ENCODE measurements at places on chromosomes 5 and 9.

DNA sequence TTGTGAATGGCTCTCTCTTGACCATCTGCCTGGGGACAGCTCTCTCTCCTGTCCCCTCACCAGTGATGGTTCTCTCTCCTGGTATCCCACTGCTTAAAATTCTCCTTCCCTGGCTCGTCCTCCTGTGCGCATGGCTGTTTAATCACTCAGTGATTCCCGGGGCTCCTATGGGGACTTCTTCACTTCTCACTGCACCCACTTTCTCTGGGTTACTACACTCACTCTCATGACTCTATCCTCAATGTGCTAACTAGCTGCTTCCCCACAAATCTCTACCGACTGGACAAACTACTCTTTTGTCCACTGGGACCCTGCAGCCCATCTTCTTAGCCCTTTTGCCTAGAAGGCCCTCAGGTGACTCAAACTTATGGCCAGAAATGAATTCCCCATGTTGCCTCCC lies 89.1 kb upstream of the TBC1D2 start:
- DNase-seq, result no peak
- no peak overlapping the region for H3K27ac ChIP-seq
- H3K4me3 ChIP-seq, result no peak overlapping the region

DNA sequence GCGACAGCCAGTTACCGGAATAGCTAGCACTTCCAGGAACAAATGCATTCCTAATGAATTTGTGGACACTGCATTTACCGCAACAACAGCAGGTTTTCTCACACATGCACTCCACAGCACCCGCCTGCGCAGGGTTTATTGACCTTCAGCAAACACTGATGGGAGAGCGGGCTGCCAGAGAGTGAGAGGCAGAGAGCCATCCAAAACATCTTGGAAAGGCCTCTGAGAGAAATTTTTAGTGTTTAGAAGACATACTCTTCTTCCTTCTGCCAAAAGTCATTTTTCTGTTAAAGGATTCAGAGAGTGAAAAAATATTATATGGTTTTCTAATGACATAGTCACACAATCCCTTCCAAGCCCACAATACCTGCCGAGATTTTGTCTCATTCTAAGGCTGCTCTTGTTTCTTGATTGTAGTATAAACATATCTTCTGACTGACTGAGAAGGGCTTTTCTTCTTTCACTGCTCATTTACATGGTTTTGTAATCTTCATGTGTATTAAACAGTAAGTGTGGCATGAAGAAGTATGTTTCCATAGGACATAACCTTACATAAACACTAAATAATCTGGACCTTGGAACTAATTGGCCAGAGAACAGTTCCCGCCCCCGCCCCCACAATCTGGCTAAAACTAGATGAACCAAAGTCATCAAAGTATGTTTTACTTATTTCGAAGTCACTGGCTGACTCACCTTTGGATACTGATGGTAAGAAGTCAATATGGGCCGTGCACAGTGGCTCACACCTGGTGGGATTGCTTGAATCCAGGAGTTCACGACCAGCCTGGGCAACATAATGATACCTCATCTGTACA lies 432.5 kb upstream of the MEF2C start:
- no peak overlapping the region for H3K4me3 ChIP-seq
- H3K27ac ChIP-seq, result no peak overlapping the region
- no peaks in the 10 kb centered on the region for H3K36me3 ChIP-seq
- H3K4me1 ChIP-seq, result no peaks in the 10 kb centered on the region
- DNase-seq, result no peak
- H3K27me3 ChIP-seq, result no peaks in the 10 kb centered on the region

GRCh38 chr5:5755888-5756287 lies 333.4 kb downstream of the ICE1 start:
- H3K4me1 ChIP-seq, result no peaks in the 10 kb centered on the region
- no peak overlapping the region for H3K27ac ChIP-seq
- no peak overlapping the region for H3K4me3 ChIP-seq
- DNase-seq, result no peak
- no peaks in the 10 kb centered on the region for H3K27me3 ChIP-seq

DNA sequence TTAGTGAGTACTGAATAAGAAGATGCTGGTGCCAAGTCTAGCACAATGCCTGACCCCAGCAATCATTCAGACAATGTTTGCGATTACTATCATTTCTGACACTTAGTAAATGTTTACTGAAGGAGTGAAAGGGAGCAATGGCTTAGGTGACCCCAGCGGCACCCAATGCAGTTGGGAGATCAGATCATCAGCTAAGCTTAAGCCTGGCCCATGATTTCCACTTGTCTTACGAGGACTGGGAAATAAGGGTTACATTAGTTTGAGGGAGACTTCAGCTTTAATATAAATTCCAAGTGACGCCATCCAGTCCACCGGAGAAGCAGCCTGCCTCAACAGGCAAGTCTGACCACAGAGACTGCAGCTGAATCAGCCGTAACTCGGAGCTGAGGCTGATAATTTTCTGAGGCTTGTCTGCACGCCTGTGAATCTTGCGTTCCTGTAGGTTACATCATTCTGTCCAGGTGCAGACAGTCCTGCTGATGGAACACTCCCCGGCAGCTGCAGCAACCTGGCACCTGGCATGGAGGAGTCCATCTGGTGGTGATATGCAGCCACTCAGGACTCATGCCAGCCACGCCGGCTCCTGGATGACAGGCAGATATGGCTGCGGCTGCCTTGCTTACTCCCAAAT lies 34.9 kb upstream of the FGF1 start:
- peaks cover 3% of the 10 kb centered on the region for H3K4me1 ChIP-seq
- H3K27ac ChIP-seq, result no peak overlapping the region
- no peak for DNase-seq
- no peak overlapping the region for H3K4me3 ChIP-seq
- no peaks in the 10 kb centered on the region for H3K36me3 ChIP-seq

DNA sequence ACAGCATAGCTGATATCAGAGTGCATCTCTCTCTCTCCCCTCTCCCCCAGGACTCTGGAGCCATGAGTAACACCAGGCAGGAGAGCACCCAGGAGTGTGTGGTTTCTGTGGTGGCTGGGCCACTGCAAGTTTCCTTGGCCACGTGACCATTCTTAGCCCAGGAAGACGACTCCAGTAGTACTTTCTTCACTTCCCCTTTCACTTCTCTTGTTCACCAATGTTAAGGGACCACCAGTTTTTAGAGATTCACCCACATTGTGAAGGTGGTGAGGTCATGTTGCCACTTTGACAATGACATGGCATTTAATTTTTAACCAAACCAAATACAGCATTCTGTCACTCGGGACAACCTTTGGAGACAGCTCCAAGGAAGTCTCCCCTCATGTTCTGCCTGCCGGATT lies 17.9 kb upstream of the DAPK1 start:
- no peak overlapping the region for H3K4me3 ChIP-seq
- H3K4me1 ChIP-seq, result no peaks in the 10 kb centered on the region
- DNase-seq, result peak; percentile 23
- no peaks in the 10 kb centered on the region for H3K36me3 ChIP-seq
- no peak overlapping the region for H3K27ac ChIP-seq

- H3K36me3 ChIP-seq, result no peaks in the 10 kb centered on the region
- no peak for DNase-seq
- no peak overlapping the region for H3K27ac ChIP-seq
- no peaks in the 10 kb centered on the region for H3K4me1 ChIP-seq
These were observed 232.2 kb downstream of the GABRG2 start for GRCh38 chr5:162299793-162300192.

DNA sequence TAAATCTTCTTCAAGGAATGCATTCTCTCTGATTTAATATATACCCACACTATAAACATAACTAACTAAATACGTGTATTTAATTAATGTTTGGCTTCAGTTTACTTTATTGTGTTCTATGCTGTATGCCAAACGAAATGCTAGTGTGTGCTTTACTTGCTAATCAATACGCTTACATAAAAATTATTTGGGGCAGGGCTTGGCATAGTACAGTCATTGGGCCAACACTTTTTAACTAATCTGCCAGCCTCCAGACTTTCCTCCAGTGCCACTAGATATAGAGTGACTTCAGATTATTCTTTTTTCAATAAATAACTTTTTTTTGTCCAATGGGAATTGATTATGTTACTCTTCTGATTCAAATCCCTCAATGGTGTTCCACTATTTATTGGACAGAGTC lies 8.7 kb upstream of the CARNMT1 start:
- DNase-seq, result no peak
- H3K27ac ChIP-seq, result no peak overlapping the region
- no peaks in the 10 kb centered on the region for H3K27me3 ChIP-seq

DNA sequence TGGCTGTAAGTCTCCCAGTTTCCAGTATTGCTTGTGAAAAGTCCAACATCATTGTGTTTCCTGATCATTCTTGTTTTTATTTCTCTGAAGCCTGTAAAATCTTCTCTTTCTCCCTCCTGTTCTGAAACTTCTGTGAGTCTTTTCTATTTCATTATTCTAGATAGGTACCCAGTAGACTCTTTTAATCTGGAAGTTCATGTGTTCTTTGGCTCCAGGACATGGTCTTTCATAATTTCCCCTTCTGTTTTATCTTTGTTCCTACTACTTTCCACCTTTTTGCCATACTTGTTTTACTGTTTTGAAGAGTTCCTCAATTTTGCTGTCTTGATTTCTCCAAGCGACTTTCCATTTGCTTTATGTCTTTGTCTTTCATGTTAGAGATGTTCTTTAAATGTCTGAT lies 168.1 kb downstream of the APBA1 start:
- H3K27ac ChIP-seq, result no peak overlapping the region
- no peak for DNase-seq
- no peaks in the 10 kb centered on the region for H3K27me3 ChIP-seq
- H3K36me3 ChIP-seq, result no peaks in the 10 kb centered on the region
- no peak overlapping the region for H3K4me3 ChIP-seq

DNA sequence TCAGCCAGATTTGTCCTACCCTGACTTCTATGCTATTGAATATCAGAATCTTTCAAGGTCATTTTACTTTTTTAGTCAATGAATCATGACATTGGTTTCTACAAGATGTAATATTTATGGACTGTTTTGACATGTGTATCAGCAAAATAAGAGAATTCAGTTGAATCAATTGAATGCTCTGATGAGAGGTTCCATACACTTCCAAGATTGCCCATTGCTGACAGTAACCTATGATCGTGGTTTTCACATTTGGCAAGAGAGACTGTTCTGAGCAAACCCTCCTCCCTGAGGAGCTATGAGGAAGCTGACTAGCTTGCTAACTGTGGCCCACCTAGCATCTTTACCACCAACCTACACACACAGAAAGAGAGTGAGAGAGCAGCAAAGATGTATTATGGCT lies 56.7 kb upstream of the FST start:
- H3K27me3 ChIP-seq, result no peaks in the 10 kb centered on the region
- no peaks in the 10 kb centered on the region for H3K36me3 ChIP-seq
- no peak for DNase-seq
- H3K4me1 ChIP-seq, result no peaks in the 10 kb centered on the region
- no peak overlapping the region for H3K4me3 ChIP-seq
- no peak overlapping the region for H3K27ac ChIP-seq

DNA sequence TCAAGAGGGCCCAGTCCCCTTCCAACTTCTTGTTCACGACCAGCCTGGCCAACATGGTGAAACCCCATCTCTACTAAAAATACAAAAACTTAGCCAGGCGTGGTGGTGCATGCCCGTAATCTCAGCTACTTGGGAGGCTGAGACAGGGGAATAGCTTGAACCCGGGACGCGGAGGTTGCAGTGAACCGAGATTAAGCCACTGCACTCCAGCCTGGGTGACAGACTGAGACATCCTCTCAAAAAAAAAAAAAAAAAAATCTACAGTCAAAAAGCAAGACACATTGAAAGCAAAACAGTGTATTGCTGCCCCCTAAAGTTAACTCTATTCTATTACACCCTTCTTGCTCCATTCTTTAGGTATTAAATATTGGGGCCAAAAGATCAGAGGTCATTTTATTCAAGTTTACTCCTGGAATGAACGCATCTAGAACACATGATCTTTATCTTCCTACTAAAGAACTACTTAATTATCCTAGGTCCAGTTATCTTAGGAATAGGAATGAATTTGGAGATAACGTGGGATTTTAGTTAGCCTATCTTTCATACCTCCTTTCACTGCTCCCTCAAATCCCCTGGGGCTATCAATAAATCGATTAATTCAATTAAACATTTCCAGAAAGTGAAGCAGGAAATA lies 2.4 kb downstream of the ATG12 start:
- peaks cover 43% of the 10 kb centered on the region for H3K36me3 ChIP-seq
- H3K27me3 ChIP-seq, result no peaks in the 10 kb centered on the region
- peaks cover 25% of the 10 kb centered on the region for H3K4me1 ChIP-seq
- DNase-seq, result no peak

- no peak for DNase-seq
- H3K36me3 ChIP-seq, result peaks cover 21% of the 10 kb centered on the region
- no peak overlapping the region for H3K27ac ChIP-seq
- H3K4me1 ChIP-seq, result peaks cover 38% of the 10 kb centered on the region
- peak overlapping the region; percentile 43 for H3K4me3 ChIP-seq
These were observed 1.5 kb downstream of the LTC4S start for GRCh38 chr5:179795049-179795862.

GRCh38 chr9:102069969-102070368 lies 331.5 kb upstream of the GRIN3A start:
- no peak overlapping the region for H3K4me3 ChIP-seq
- no peaks in the 10 kb centered on the region for H3K27me3 ChIP-seq
- H3K27ac ChIP-seq, result no peak overlapping the region
- H3K36me3 ChIP-seq, result no peaks in the 10 kb centered on the region
- no peaks in the 10 kb centered on the region for H3K4me1 ChIP-seq
- DNase-seq, result no peak

DNA sequence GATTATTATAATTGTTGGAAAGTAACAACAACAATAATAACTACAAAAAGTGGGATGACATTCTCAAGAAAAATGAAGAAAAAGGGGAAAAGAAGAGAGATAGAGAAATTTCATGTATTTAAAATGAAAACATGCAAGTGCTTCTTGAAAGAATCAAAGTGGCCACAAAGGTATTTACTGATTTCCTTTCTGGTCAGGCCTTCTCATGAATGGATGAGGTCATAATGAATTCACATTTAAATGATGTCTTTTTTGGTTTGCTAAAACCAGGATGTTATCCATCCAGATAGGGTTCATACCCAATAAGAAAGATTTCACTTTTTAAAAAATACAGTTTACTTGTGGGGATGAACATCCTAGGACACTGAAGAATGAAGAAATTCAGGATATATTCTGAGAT lies 446.4 kb upstream of the PTGER4 start:
- no peak for DNase-seq
- no peak overlapping the region for H3K27ac ChIP-seq
- H3K36me3 ChIP-seq, result no peaks in the 10 kb centered on the region
- H3K4me3 ChIP-seq, result no peak overlapping the region
- no peaks in the 10 kb centered on the region for H3K4me1 ChIP-seq

DNA sequence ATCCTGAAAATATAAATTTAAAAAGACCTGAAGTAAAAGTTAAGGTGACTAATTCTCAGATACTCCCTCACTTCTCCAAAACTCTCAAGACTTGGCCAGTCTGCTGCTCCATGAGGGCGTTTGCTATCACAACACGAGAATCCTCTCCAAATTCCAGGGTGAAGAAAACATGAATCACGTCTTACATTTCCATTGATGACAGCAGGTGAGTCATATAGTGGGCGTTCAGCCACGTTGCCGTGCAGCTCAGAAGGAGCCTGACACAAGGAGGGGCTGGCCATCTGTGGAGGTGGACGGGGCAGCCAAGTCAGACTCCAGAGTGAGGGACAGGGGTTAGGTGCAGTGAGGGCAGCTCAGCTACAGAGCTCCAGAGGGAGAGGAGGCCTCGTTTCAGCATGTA lies 555.1 kb upstream of the ADAMTS16 start:
- no peak for DNase-seq
- no peaks in the 10 kb centered on the region for H3K27me3 ChIP-seq
- no peak overlapping the region for H3K27ac ChIP-seq
- H3K4me3 ChIP-seq, result no peak overlapping the region
- H3K36me3 ChIP-seq, result no peaks in the 10 kb centered on the region

Measured in CD4-positive, alpha-beta T cell (primary cell).